Eye (tissue), 1 donor: ENCODE measurements at places on chromosomes 7 and 10.

DNA sequence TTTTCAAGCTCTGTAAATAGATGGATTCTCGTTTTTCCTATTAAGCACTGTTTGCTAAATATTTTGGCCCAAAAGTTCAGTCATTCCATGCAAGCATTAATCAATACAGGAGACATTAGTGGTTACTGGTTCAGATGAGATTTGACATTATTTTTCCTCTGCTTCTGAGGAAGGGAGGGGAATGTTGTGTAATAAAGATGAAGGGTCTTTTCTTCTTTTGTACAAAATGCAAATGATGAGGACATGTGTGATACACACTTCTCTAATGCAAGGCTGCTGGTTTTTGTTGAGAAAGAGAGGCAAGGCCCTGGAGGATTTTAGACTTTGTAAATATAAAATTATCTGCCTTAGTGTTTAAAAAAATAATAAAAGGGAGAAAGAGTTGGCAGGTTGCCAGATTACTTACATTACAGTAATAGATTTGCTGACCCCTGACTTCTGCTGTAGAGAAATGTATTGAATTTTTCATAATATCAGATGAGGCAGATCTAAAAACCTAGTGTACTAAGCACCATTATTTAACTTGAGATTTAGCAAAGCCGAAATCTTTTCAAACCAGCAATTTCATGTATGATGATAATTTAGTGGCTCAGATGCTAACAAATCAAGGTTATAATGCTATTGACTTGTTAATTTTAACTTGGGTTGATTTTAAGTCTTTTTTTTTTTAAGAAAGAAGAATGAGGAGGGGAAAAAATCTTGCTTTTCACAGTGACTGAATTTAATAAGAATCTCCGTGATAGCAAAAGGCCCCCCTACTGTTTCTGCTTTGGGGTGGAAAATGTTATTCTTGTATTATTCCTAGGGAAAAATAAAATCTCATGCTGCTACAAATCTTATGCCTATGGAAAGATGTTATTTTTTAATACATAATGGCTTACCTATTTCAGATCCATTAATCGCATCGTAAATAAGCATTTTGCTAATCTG, 180.1 kb downstream of the ARID5B start:
- DNase-seq = peak; percentile 67

- DNase-seq = no peak
Observed at GRCh38 chr10:43865265-43866135, 216.8 kb upstream of the ZNF32 start.

DNA sequence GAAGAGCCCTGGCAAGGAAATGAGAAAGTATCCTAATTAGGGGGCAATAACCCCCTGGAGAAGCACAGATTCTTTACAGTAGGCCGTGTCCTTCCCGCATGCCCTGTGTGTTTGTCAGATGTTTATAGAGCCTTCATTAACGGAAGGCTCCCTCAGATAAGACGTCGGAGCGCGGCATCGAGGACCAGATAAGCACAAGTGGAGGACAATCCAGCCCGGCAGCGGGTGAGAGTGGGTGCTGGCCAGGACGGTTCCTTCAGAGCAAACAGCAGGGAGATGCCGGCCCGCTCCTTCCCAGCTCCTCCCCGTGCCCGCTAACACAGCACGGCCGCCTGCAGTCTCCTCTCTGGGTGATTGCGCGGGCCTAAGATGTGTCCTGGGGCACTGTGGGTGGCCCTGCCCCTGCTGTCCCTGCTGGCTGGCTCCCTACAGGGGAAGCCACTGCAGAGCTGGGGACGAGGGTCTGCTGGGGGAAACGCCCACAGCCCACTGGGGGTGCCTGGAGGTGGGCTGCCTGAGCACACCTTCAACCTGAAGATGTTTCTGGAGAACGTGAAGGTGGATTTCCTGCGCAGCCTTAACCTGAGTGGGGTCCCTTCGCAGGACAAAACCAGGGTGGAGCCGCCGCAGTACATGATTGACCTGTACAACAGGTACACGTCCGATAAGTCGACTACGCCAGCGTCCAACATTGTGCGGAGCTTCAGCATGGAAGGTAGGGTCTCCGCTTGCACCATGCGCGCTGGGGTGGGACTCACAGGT, at the start of gene GDF2:
Gene GDF2, plus strand, starts transcription at position 155 of the 762 bp plus-strand sequence. Its CDS starts 215 bp downstream, at position 370.
- no peak for DNase-seq

GRCh38 chr7:121107923-121108498, 119.5 kb downstream of the CPED1 start:
- peak; percentile 92 for DNase-seq

GRCh38 chr7:124276005-124276622, 243.2 kb upstream of the TMEM229A start:
- DNase-seq = peak; percentile 9

GRCh38 chr10:122490786-122491680, 29.7 kb downstream of the HTRA1 start:
- no peak for DNase-seq

DNA sequence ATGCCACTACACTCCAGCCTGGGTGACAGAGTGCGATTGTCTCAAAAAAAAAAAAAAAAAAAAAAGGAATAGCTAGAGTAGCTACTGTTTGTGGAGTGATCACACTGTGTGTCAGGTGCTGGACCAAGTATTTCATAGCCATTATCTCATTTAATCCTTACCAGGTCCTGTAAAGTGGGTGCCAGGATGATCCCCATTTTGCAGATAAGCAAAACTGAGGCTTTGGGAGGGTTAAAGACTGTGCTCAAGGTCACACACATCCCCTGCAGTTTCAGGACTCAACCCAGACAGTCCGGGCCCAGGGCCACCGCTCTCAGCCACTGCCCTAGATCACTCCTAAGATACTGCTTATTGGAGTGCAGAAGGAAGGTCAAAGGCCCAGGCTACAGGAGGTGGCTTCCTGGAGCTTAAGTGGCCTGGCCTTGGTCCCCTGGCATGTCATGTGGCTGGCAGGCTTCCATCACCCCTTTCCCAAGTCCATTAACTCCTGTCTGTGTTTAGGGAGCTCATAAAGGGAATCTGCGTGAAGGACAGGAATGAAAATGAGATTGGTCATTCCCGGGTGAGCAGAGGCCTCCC, 12.4 kb upstream of the WBP1L start:
- no peak for DNase-seq

DNA sequence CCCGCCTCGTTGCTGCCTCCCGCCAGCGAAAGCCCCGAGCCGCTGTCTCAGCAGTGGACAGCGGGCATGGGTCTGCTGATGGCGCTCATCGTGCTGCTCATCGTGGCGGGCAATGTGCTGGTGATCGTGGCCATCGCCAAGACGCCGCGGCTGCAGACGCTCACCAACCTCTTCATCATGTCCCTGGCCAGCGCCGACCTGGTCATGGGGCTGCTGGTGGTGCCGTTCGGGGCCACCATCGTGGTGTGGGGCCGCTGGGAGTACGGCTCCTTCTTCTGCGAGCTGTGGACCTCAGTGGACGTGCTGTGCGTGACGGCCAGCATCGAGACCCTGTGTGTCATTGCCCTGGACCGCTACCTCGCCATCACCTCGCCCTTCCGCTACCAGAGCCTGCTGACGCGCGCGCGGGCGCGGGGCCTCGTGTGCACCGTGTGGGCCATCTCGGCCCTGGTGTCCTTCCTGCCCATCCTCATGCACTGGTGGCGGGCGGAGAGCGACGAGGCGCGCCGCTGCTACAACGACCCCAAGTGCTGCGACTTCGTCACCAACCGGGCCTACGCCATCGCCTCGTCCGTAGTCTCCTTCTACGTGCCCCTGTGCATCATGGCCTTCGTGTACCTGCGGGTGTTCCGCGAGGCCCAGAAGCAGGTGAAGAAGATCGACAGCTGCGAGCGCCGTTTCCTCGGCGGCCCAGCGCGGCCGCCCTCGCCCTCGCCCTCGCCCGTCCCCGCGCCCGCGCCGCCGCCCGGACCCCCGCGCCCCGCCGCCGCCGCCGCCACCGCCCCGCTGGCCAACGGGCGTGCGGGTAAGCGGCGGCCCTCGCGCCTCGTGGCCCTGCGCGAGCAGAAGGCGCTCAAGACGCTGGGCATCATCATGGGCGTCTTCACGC, 825 bp downstream of the ADRB1 start:
- DNase-seq = peak; percentile 70

GRCh38 chr10:25815999-25816768, 117.8 kb upstream of the MYO3A start:
- peak; percentile 74 for DNase-seq

GRCh38 chr7:67738958-67739357, 742.3 kb downstream of the TYW1 start:
- peak; percentile 45 for DNase-seq

DNA sequence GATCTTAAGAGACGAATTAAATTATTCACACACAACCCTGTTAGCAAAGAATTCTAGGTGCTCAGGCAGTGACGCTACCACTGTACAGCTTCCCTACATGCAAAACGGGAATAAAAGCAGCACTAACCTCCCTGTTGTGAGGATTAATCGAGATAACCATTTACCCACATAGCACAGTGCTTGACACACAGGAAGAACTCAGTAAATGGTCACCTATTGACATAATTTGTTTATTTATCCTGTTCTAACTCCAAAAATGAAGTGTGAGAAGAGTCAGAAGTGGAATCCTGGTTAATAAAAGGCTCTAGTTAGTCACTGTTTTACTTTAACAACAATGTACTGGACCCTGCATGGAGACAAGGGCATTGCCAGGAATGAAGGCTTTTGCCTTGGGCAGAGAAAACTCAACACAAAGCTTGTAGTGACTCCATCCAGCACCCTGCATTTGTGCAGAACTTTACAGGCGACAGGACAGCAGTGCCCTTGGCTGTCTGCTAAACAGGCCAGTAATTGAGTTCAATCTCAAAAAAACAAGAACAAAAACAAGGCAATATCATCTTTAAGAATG, 103.8 kb downstream of the SORBS1 start:
- DNase-seq = no peak

DNA sequence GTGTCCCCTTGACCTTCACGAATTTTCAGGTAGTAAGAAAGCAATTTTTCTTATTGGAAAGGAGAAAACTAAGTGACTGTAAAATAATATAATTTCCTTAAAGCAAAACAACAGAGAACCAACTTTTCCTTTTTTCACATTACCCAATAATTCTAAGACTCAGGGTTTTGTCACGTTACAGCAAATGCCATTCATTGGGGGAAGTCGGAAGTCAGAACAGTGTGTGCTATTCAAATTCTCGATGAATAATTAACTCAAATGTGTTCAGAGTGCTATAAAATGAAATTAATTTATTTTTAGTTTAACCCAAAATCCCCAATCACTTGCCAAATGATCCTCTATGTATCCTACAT, 40.0 kb downstream of the DIP2C start:
- DNase-seq = no peak

- peak; percentile 82 for DNase-seq
Observed at GRCh38 chr10:100993986-100994708, 5.5 kb upstream of the LZTS2 start.

GRCh38 chr10:98920807-98921206, 314.8 kb downstream of the HPSE2 start:
- DNase-seq = peak; percentile 15

GRCh38 chr7:132752431-132752830, 176.2 kb upstream of the PLXNA4 start:
- no peak for DNase-seq

DNA sequence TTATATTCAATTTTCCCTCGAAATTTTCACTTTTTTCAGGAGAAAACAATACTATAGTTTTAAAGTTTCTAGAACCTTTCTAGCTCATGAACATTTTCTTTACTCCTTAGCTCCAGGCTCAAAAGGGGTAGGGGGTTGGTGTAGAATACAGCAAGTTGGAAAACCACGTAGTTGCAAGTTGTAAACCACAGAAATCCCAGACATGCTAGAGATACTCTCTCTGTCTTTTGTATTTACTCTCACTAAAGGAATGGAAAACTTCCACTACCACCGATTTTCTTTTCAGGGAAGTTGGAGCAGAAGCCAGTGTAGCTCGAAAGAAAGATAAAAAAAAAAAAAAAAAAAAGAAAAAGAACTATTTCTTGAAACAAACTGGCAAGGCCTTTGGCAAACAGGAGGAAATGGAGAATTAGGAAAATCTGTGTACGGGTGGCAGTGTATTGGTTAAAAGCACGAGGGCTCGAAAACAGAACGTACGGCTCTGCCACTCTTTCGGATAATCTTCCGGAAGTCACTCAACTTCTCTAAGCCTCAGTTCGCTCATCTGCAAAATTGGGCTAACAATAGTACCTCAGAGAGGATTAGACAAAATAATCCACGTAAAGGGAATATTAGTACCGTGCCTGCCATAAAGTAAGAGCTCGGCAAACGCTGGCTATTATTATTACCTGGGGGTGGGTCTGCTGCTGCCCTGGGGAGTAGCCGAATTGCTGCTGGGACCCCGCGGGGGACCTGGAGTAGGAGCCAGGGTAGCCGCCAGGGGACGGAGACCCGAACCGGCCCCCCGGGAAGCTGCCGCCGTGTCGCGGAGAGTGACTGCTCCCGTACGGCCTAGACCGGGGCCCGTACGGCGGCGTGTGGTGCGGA, 628 bp downstream of the MPLKIP start:
- DNase-seq = peak; percentile 66

DNA sequence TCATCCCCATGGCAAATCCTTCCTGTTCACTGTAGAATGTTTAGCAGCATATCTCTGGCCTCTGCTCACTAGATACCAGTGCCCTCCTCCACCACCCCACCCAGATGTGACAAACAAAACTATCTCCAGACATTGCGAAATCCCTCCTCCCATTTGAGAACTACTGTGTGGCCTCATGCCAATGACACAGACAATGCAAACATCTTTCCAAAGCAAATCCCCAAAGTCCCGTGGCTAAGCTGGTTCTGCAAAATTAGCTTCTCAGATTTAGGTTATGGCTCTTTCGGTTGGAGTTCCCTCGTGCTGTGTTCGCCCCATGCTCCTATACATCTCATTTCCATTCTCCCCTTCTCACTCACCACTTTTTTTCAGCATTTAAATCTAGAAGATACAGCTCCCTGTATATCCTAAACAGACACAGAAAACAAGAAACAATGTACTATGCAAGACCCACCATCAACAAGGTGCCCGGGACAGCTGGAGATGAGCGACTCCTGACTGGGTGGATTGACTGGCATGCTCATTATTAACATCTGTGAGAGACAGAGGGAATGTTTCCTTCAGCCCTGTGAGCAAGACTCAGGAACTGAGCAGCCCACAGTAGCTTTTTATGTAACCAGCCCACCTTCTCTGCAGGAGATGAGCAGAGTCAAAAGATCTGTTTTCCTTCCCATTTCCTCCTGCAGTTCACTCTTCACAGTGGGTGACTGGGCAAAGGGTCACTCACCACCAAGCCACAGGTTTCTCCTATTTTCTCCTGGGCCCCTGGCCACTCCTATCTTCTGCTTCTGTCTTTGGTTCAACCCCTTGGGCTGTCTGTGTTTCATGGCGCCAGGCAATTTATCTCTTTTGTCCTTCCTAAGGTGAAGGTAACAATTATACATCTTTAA, 225.7 kb upstream of the AOAH start:
- DNase-seq = no peak
